ENCODE measurements at places on chromosomes 16 and 17.

- DNase-seq, result no peak
These were observed 480 bp downstream of the TXNL4B start for GRCh38 chr16:72092832-72093447.

GRCh38 chr17:55770196-55770870 is 19.5 kb downstream of the PCTP start:
- no peak for DNase-seq

DNA sequence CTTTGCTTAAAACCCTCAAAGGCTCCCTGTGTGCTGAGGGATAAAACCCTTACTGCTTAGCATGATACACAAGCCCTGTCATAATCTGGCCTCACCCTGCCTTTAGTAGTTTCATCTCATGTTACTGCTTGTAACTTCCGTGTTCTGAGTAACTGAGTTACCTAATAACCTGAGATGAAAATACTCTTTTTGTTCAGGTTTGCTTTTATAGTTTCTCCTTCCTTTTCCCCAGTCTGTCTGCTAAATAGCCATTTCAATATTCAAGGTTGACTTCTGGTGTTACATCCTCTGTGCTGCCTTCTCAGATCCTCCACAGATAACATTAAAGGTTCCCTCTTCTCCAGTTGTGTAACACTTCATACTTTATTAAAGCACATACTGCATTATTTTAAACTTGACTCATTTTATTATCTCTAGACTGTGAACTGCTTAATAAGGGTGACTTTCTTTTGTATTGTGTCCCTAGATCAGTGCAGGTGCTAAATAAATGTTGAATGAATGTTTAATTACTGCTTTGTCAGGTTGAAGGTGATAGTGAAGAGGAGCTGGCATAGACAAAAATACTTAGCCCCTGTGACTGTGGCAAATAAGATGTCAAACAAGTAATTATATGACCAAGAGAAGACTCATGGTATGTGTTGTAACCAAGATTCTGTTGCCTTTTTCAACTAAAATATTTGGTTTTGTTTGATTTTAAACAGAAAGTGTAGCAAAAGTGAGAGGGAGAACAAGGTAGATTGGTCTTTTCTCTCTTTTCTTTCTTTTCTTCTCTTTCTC is 47.8 kb downstream of the NFAT5 start:
- no peak for DNase-seq

DNA sequence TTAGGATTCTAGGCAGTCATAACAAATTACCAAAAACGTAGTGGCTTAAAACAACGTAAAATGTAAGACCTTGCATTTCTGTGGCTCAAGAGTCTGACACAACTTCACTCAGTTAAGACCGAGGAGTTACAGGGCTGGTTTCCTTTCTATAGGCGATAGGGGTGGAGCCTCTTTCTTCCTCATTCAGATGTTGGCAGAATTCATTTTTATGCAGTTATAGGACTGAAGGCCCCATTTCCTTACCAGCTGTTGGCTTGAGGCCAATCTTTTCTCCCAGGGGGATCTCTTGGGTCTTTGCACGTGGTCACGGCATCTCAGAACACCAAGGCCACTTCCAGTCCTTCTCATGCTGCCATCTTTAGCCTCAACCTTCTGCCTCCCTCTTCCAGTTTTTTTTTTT is 145.2 kb downstream of the KCNJ2 start:
- no peak for DNase-seq

DNA sequence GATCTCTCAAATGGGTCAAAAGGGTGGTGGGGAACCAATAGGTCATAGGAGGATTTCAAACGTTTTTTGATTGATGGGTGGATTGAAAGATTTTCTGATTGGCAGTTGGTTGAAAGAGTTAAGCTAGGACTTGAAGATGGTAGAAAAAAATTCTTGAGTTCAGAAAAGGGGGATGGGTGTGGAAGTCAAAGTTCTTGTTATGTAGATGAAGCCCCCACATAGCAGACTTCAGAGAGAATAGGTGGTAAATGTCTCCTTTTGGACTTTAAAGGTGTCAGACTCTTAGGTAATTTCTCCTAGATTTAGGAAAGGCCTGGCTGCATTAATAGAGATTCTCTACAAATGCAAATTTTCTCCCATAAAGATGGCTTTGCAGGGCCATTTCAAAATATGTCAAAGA is 163.3 kb downstream of the HS3ST4 start:
- no peak for DNase-seq

DNA sequence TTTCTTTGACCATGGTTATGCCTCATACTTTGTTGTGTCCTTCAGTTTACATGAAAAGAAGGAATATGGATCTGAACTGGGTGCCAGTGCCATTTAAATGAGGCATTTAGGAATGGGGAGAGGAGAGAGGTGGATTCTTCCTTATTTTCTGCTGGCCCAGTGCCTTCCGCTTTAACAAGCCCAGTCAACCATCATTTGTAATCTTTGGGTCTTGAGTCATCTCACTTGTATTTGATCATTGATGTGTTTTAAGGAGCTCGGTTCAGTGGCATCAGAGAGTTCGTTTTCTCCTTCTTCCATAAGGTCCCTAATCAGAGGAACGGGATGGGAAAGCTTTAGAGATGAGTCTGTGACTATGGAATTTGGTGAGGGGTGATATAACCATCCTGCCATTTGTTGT is 334.9 kb downstream of the WWOX start:
- DNase-seq, result no peak

GRCh38 chr17:1495265-1495989 is 2.9 kb upstream of the MYO1C start:
- no peak for DNase-seq

GRCh38 chr16:67011274-67011673 is 17.7 kb upstream of the CBFB start:
- DNase-seq, result no peak

GRCh38 chr16:27547134-27547533 is 2.6 kb downstream of the GTF3C1 start:
- DNase-seq, result no peak

- no peak for DNase-seq
These were observed 45.2 kb upstream of the STAC2 start for GRCh38 chr17:39270923-39271322.

DNA sequence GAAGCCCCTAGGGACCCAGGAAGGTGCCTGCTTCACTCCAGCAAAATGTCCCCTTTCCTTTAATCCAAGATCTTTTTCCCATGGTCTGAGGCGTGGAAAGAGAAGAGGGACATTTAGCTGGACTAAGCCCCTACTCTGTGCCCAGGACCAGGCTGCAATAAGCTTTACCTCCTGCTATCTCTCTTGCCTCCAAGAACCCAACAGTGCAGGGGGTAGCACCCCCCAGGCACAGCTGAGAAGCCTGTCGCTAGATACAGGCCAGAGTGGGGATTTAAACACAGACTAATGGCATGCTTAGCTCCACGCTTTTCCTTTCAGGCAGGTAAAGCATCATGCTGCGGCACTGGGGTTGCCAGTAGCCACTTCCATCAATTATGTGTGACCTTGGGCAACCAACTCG is 24.5 kb upstream of the CCL1 start:
- DNase-seq, result no peak

- no peak for DNase-seq
These were observed 36.0 kb upstream of the ADAMTS18 start for GRCh38 chr16:77470851-77471250.

GRCh38 chr16:16189842-16190241 is 33.5 kb downstream of the ABCC6 start:
- no peak for DNase-seq

- no peak for DNase-seq
These were observed 31.9 kb upstream of the PHAF1 start for GRCh38 chr16:67077871-67078270.

DNA sequence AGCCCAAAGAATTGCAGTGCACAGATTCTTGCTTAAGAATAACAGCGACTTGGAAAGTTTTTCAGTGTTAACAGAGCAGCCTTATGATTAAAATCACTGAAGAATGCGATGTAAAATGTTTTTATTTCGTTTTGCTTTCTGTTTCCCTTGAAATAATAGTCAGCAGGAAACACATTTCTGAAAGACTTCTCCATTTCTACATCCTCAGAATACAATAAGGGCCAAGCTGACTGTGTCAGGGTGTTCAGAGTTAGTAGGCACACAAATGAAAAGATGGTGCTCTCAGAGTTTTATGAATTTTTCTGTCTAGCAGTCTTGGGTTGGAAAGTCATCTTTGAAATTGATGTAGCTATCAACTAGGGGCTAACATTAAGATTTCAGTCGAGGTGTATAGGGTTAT is 582.9 kb upstream of the RBFOX1 start:
- DNase-seq, result no peak

DNA sequence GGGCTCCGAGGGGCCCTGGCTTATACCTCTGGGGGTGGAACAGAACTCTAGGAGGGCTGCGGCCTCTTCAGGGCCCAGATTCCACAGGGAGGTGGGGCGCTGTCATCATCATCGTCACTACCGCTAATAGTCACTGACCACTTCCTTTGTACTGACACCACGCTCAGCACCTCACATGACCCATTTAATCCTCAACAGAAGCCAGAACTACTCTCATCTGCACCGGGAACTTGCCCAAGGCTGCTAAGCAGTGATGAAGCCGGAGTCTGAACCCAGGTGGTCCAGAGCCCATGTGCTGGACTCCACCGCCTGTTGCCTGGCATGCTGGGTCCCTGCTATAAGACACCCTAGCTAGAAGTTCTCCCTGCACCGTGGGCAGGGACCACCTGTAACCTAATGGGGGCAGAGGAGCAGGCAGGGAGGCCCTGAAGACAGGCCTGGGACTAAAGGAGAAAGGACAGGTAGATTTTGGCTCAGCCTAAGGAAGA is 12.0 kb downstream of the UNC13D start:
- DNase-seq, result no peak

GRCh38 chr17:7769854-7770253 is 52.3 kb downstream of the DNAH2 start:
- DNase-seq, result no peak

DNA sequence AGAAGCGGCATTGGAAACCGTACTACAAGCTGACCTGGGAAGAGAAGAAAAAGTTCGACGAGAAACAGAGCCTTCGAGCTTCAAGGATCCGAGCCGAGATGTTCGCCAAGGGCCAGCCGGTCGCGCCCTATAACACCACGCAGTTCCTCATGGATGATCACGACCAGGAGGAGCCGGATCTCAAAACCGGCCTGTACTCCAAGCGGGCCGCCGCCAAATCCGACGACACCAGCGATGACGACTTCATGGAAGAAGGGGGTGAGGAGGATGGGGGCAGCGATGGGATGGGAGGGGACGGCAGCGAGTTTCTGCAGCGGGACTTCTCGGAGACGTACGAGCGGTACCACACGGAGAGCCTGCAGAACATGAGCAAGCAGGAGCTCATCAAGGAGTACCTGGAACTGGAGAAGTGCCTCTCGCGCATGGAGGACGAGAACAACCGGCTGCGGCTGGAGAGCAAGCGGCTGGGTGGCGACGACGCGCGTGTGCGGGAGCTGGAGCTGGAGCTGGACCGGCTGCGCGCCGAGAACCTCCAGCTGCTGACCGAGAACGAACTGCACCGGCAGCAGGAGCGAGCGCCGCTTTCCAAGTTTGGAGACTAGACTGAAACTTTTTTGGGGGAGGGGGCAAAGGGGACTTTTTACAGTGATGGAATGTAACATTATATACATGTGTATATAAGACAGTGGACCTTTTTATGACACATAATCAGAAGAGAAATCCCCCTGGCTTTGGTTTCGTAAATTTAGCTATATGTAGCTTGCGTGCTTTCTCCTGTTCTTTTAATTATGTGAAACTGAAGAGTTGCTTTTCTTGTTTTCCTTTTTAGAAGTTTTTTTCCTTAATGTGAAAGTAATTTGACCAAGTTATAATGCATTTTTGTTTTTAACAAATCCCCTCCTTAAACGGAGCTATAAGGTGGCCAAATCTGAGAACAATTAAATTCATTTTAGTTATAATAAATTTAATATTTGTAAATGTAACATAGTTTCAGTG is 1.7 kb downstream of the HEXIM1 start:
- DNase-seq, result no peak

DNA sequence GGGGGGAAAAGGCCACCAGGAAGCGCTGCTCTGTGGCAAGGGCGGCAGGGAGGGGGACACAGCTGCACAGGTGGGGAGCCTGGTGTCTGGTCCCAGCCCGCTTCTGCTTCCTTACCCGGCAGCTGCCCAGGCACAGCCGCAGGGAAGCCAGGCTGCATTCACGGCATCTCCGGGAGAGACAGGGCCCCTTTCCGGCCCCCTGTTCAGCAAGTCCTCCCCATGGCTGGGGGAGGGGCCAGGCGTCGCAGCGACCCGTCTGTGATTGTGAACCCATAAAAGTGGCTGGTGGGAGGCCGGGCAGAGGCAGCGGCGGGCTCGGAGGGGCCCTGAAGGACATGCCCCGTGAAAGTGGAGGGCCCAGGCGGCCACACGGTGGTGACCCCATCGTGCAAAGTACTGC is 28.7 kb downstream of the SOX8 start:
- no peak for DNase-seq

DNA sequence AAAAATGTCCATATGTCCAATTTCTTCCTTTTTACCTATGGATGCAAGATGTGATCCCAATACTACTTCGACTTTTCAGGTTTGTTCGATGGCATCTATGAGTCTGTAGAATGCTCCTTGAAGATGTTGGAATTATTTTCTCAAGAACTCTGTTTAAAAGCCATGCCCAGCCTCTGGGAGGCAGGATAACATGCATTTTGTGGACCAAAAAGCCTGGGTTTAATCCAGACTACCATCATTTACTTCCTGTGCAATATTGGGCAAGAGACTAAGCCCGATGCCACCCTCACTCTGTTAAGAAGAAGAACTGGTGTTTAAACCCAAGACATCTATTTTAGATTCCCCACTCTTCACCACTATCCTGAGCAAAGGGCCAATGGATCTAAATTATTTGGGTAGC is 42.8 kb upstream of the SALL1 start:
- DNase-seq, result no peak

- DNase-seq, result no peak
These were observed 11.7 kb upstream of the CD300LD start for GRCh38 chr17:74603746-74604145.

DNA sequence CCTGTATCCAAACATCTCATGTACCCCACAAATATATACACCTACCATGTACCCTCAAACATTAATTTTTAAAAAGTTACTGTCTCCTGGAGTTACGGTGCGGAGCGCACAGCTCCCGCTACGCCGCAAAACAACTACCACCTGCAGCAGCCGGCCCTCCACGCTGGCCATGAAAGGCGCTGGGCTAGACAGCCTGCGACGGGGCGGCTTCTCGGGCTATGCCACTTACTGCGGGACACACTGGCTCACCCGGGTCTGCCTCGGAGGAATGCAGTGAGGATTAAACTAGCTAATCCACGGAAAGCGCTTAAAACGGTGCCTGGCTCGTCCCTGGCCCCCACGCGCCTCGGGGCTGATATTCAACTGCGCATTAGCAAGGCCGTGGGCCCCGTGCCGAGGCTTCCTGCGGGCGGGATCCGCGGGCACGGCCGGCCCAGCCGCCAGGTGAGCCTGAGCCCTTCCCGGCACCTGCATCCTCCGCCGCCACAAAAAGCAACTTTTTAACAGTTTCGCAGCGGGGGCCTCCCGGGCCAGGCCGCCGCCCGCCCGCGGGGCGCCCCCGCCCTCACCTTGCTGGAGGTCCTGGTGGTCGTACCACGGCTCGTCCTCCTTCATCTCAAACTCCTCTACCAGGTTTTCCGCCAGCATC is 633 bp downstream of the CDR2 start:
- no peak for DNase-seq
